ENCODE measurements at places on chromosomes 6 and 20. TPM values are rescaled to one million over a fixed set of nuclear protein-coding genes. Genes with fewer than 3 reads are reported as not detected.

DNA sequence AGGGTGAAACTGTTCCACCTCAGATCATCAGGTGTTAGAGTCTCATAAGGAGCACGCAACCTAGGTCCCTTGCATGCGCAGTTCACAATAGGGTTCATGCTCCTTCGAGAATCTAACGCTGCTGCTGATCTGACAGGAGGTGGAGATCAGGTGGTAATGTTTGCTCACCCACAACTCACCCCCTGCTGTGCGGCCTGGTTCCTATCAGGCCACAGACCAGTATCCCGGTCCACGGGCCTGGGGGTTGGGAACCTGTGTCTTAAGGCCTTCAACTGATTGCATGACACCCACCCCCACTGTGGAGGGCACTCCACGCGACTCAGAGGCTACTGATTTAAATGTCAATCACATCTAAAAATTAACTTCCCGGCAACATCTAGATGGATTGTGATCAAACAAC is 411.2 kb upstream of the SULF2 start:
- H3K4me3 ChIP-seq, result no peak overlapping the region
- H3K4me1 ChIP-seq, result no peaks in the 10 kb centered on the region

GRCh38 chr6:31122791-31123706 is 2.8 kb upstream of the CDSN start:
- no peak overlapping the region for H3K4me3 ChIP-seq
- H3K27ac ChIP-seq, result no peak overlapping the region
- no peaks in the 10 kb centered on the region for H3K27me3 ChIP-seq

GRCh38 chr6:449057-449430 is 57.5 kb downstream of the IRF4 start:
- H3K27ac ChIP-seq, result no peak overlapping the region
- DNase-seq, result no peak
- H3K36me3 ChIP-seq, result no peaks in the 10 kb centered on the region
- H3K4me3 ChIP-seq, result no peak overlapping the region

- no peaks in the 10 kb centered on the region for H3K27me3 ChIP-seq
- DNase-seq, result no peak
- no peaks in the 10 kb centered on the region for H3K4me1 ChIP-seq
- H3K36me3 ChIP-seq, result no peaks in the 10 kb centered on the region
- no peak overlapping the region for H3K4me3 ChIP-seq
These were observed 215.6 kb upstream of the HEY2 start for GRCh38 chr6:125533710-125534397.

- no peak for DNase-seq
- H3K4me1 ChIP-seq, result no peaks in the 10 kb centered on the region
- H3K27me3 ChIP-seq, result no peaks in the 10 kb centered on the region
- no peak overlapping the region for H3K4me3 ChIP-seq
These were observed 8.6 kb downstream of the OR10C1 start for GRCh38 chr6:29447670-29448069.

GRCh38 chr20:50652702-50653294 is 38.5 kb downstream of the RIPOR3 start:
- no peaks in the 10 kb centered on the region for H3K4me1 ChIP-seq
- H3K27ac ChIP-seq, result peak overlapping the region; percentile 16
- no peaks in the 10 kb centered on the region for H3K27me3 ChIP-seq
- DNase-seq, result no peak
- no peak overlapping the region for H3K4me3 ChIP-seq

DNA sequence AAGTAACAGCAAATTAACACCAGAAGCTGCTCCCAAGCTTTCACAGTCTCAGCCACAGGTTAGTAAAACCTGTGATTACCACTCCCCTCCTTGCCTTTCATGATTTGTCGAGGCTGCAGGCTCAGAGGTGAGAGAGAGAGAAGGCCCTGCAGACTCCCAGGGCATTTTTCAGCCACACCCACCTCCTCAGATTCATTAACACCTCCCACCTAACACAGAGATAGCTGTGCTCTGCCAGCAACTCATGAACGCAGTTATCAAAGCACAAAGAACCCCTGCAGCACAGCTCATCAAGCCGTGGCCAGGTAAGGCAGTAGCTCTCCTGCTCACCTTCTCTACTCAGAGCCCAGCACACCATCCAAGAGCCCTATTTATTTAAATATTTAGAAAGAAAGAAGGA is 27.1 kb downstream of the F13A1 start:
- H3K4me1 ChIP-seq, result no peaks in the 10 kb centered on the region
- H3K36me3 ChIP-seq, result no peaks in the 10 kb centered on the region
- H3K27me3 ChIP-seq, result no peaks in the 10 kb centered on the region
- no peak for DNase-seq
- no peak overlapping the region for H3K27ac ChIP-seq

- no peak overlapping the region for H3K4me3 ChIP-seq
- H3K4me1 ChIP-seq, result peaks cover 4% of the 10 kb centered on the region
- no peak for DNase-seq
- no peaks in the 10 kb centered on the region for H3K27me3 ChIP-seq
These were observed 77.0 kb upstream of the MAP3K7 start for GRCh38 chr6:90663873-90664272.

- H3K36me3 ChIP-seq, result peaks cover 79% of the 10 kb centered on the region
- H3K4me1 ChIP-seq, result no peaks in the 10 kb centered on the region
- no peak overlapping the region for H3K27ac ChIP-seq
- no peak overlapping the region for H3K4me3 ChIP-seq
These were observed 8.3 kb upstream of the ADRM1 start for GRCh38 chr20:62294516-62294915.

GRCh38 chr6:155351273-155352129 is 37.2 kb upstream of the TFB1M start:
- no peaks in the 10 kb centered on the region for H3K4me1 ChIP-seq
- no peaks in the 10 kb centered on the region for H3K27me3 ChIP-seq
- H3K36me3 ChIP-seq, result no peaks in the 10 kb centered on the region
- no peak for DNase-seq
- no peak overlapping the region for H3K27ac ChIP-seq

GRCh38 chr6:71393981-71394432 is 105.4 kb downstream of the OGFRL1 start:
- no peak overlapping the region for H3K27ac ChIP-seq
- no peak overlapping the region for H3K4me3 ChIP-seq
- DNase-seq, result no peak

DNA sequence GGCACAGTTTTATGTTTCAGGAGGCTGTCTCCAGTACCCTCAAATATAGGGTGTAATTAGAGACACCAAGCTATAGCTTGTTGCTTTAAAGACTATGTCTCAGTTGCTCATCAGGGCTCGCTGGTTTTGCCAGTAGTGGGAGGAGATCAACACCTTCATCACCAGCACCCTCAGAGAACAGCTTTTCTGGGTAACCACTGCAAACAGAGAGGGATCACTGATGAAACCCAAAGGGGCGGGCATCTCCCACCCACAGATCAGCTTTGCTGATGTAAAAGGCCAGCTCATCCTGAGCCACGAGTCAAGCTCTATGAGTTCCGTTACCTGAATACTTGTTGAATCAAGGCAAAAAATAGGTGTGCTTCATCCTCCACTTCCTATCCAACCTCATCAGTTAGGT is 187.7 kb downstream of the AIG1 start:
- H3K27me3 ChIP-seq, result no peaks in the 10 kb centered on the region
- H3K27ac ChIP-seq, result no peak overlapping the region
- no peak overlapping the region for H3K4me3 ChIP-seq
- DNase-seq, result no peak
- H3K4me1 ChIP-seq, result no peaks in the 10 kb centered on the region

GRCh38 chr20:23753589-23753988 is 2.9 kb upstream of the CST1 start:
- no peaks in the 10 kb centered on the region for H3K4me1 ChIP-seq
- no peaks in the 10 kb centered on the region for H3K36me3 ChIP-seq
- no peak overlapping the region for H3K4me3 ChIP-seq
- no peak for DNase-seq
- no peak overlapping the region for H3K27ac ChIP-seq

- no peaks in the 10 kb centered on the region for H3K4me1 ChIP-seq
- no peaks in the 10 kb centered on the region for H3K27me3 ChIP-seq
- no peak overlapping the region for H3K4me3 ChIP-seq
- H3K27ac ChIP-seq, result no peak overlapping the region
These were observed 33.4 kb downstream of the TGM2 start for GRCh38 chr20:38131588-38132121.

GRCh38 chr6:63649847-63650265 is 14.3 kb downstream of the PHF3 start:
- H3K36me3 ChIP-seq, result no peaks in the 10 kb centered on the region
- no peaks in the 10 kb centered on the region for H3K27me3 ChIP-seq
- DNase-seq, result no peak

DNA sequence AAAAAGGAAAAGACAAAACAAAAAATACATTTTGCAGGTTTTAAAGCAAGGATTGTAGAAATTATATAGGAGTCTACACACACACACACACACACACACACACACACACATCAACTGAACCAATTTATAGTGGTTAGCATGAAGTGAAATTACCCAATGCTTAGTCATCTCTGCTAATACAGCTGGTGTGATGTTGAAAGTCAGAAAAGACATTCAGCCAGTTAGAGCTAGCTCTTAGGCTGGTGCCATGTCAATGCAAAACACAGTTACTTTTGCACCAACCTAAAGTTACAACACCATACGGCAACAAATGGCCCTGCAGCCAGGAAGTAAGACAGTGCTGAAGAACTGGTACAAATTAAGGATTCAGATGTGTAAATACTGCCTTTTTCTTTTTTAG is 15.2 kb downstream of the FAM210B start:
- H3K4me3 ChIP-seq, result no peak overlapping the region
- no peaks in the 10 kb centered on the region for H3K4me1 ChIP-seq
- no peak for DNase-seq
- H3K27ac ChIP-seq, result no peak overlapping the region
- no peaks in the 10 kb centered on the region for H3K27me3 ChIP-seq
- H3K36me3 ChIP-seq, result no peaks in the 10 kb centered on the region

- no peaks in the 10 kb centered on the region for H3K4me1 ChIP-seq
- no peaks in the 10 kb centered on the region for H3K36me3 ChIP-seq
- H3K27me3 ChIP-seq, result no peaks in the 10 kb centered on the region
- no peak for DNase-seq
These were observed 404.9 kb upstream of the SOX4 start for GRCh38 chr6:21188505-21189223.

DNA sequence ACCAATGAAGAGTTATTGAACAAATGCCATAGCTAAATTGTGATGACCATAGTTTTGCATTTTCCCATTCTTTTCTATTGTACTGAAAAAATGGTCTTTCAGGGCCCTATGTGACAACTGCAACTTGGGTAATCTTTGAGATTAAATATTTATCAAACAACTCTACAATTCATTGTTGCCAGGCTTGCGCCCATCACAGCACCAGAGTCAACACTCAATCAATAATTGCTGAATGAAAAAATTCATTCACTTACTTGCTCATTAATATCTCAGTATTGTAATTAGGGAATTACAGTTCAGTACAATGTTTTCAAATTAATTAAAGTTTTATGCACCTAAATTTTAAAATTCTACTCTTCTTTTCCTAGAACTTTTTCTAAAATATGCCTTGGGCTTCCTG is 7.7 kb upstream of the RALGAPA2 start:
- no peaks in the 10 kb centered on the region for H3K36me3 ChIP-seq
- H3K27ac ChIP-seq, result no peak overlapping the region
- no peaks in the 10 kb centered on the region for H3K27me3 ChIP-seq
- no peaks in the 10 kb centered on the region for H3K4me1 ChIP-seq
- H3K4me3 ChIP-seq, result no peak overlapping the region
- DNase-seq, result no peak

DNA sequence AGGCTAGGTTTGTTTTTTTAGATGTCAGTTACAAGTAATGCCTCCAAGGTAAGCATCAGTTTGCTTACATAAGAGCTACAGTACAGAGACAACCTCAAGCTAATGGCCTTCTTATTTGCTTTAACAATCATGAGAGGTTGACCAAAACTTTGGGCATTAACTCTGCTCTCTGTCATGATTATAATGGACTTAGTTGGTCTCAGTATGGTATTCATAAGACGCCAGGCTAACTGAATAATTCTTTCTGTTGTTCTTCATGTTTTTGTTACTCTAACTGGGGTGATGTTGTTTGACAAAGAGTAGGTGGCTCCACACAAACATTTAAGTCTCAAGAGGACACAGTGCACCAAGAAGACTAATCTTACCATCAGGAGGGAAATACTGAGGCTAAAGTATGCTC is 9.8 kb downstream of the CST9 start:
- H3K27ac ChIP-seq, result no peak overlapping the region
- no peak for DNase-seq
- no peaks in the 10 kb centered on the region for H3K36me3 ChIP-seq
- H3K27me3 ChIP-seq, result no peaks in the 10 kb centered on the region
- no peak overlapping the region for H3K4me3 ChIP-seq
- no peaks in the 10 kb centered on the region for H3K4me1 ChIP-seq

DNA sequence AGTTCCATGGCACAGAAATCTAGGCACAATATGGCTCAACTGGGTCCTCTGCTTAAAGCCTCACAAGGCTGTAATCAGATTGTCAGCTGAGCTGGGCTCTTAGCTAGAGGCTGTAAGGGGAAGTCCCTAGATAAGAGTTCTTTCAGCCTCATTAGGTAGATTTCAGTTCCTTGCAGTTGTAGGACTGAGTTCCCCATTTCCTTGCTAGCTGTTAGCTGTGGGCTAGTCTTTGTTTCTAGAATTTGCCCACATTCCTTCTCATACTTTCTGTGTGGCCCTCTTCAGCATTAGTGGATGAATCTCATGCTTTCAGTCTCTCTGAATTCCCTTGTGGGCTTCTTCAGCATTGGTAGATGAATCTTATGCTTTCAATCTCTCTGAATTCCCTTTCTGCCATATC is 71.0 kb upstream of the MRAP2 start:
- H3K36me3 ChIP-seq, result no peaks in the 10 kb centered on the region
- no peak for DNase-seq
- H3K27ac ChIP-seq, result no peak overlapping the region
- H3K27me3 ChIP-seq, result no peaks in the 10 kb centered on the region

The MATN4 gene
- not detected for total RNA-seq

The PLCB4 gene
- 22.7 TPM for total RNA-seq

The SEMG1 gene
- not detected for total RNA-seq

The LZTS3 gene
- total RNA-seq, result 24.3 TPM

The PCK1 gene
- 2,194 TPM for total RNA-seq

The ZBTB12 gene
- total RNA-seq, result 1.0 TPM

The APCDD1L gene
- not detected for total RNA-seq

The CCDC170 gene
- total RNA-seq, result 0.35 TPM

The DUSP15 gene
- total RNA-seq, result 2.3 TPM

The RTEL1 gene
- 33.9 TPM for total RNA-seq

The MCHR2 gene
- total RNA-seq, result not detected

Data from Peyer's patch (tissue), 4 donors.